ENCODE measurements at places on chromosomes 2 and 18. TPM values are rescaled to one million over a fixed set of nuclear protein-coding genes. Genes with fewer than 3 reads are reported as not detected.

Gene RNF25
- 22.0 TPM for total RNA-seq

Gene ASB1
- 16.6 TPM for total RNA-seq

Gene LRATD1
- 56.6 TPM for total RNA-seq

- no peak for DNase-seq
These were observed 209.9 kb downstream of the TDRD15 start for GRCh38 chr2:21333684-21334083.

DNA sequence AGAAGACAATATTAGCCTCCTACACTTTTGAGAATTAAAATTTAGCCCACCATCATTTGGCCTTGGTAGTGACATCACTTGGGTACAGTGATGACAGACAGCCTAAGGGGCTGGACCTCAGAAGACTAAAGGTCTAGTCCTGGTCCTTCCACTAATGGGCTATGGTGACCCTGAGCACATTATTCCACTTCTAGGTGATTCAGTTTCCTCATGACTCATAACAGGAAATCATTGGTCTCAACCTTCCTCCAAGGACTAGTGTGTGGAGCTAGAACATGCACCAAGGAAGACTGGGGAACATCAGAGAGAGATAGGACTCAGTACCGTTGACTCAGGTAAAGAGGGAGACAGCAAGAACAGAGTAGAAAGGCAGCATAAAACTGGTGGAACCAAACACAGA is 64.0 kb downstream of the TFCP2L1 start:
- DNase-seq = no peak

GRCh38 chr2:61335187-61335586 is 135.7 kb downstream of the USP34 start:
- DNase-seq = no peak

GRCh38 chr2:31031132-31031706 is 107.0 kb downstream of the GALNT14 start:
- no peak for DNase-seq
